ENCODE measurements at places on chromosomes 7 and 10. TPM values are rescaled to one million over a fixed set of nuclear protein-coding genes. Genes with fewer than 3 reads are reported as not detected.
A peak's percentile ranks its signal among the peaks of the same experiment; 100 is the strongest.

MMD2 gene
- not detected for total RNA-seq

C10orf105 gene
- 0.34 TPM for total RNA-seq

SEC23IP gene
- total RNA-seq = 69.6 TPM

SLC39A12 gene
- 0.13 TPM for total RNA-seq

CALN1 gene
- total RNA-seq = not detected

PTF1A gene
- total RNA-seq = not detected

SEC31B gene
- 16.0 TPM for total RNA-seq

OIT3 gene
- total RNA-seq = 0.23 TPM

SPDYE2B gene
- total RNA-seq = not detected

OR6V1 gene
- total RNA-seq = not detected

SPAG6 gene
- 2.6 TPM for total RNA-seq

HPS1 gene
- 63.3 TPM for total RNA-seq

HOXA13 gene
- 15.6 TPM for total RNA-seq

PPP1R17 gene
- not detected for total RNA-seq

TMEM254 gene
- total RNA-seq = 38.0 TPM

DNA sequence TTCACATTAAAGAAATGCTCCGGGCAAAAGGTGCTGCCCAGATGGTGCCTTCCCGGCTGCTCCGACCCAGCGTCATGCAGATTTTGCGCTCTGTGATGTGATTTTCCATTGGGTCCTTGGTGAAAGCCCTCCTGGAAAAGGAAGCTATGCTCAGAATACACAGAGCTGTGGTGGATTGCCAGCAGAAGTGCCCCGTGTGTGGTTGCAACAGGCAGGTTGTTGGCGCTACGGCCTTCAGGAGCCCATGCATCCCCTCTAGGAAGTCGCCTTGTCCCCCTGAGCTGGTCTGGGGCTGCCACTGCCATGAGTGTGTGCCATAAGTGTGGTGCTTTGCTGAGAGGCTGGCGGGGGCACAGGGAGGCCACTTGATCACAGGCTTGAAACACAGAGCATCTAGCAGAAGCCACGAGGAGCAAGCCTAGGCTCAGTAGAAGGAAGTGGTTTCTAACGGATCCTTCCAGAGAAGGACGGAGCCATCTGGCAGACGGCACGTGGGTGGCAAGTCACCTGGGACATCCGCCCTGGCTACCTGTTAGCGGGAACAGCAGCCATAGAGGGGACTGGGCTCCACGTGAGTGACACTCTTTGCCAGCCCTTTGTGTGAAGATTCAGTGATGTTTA is 210.9 kb downstream of the CUX1 start:
- DNase-seq = no peak

- no peak for DNase-seq
These were observed 446.1 kb downstream of the ATRNL1 start for GRCh38 chr10:115539142-115539762.

DNA sequence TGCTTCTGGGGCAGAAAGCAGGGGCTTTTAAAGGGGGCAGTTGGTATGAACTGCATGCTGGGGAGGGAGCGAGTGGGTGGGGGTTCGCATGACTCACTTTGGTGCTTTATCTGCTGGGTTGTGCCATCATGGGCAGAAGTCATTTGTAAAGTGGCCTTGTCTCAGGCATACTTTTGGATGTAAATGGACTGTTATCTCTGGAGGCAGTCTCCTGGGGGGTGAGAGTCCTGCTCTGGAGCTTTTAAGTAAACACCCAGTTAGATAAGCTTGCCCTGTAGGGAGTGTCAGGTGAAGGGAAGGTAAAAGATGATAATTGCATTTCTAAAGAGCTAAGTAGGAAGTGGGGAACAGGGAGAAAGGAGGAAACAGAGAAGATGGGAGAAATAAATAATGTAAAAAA is 1.6 kb upstream of the GSTO1 start:
- DNase-seq = no peak

DNA sequence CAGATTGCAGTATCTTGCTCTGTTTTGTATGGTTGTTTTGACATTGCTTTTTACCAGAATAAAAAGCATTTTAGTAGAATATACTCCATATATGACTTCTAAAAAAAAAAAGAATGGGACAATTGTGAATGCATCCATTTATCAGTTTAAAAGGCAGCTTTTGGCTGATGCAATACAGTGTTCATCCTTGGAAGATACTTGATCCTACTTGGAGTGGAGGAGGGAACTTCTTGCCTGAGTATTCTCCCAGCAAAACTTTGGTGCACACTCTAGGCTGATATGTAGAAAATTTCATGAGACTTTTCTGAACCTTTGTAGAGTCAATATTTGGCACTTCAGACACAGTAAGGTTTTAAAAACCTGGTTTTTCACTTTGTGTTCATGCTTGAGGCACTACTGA is 40.2 kb downstream of the WDR11 start:
- no peak for DNase-seq

- no peak for DNase-seq
These were observed 33.9 kb downstream of the ENTPD1 start for GRCh38 chr10:95789902-95790301.

GRCh38 chr7:925601-926000 is 28.9 kb downstream of the ADAP1 start:
- peak; percentile 48 for DNase-seq

GRCh38 chr7:20393616-20394015 is 62.9 kb downstream of the ITGB8 start:
- DNase-seq = no peak

- no peak for DNase-seq
These were observed 27.8 kb downstream of the NHLRC2 start for GRCh38 chr10:113882240-113882639.

- no peak for DNase-seq
These were observed 127.6 kb downstream of the OAT start for GRCh38 chr10:124291001-124291701.

- DNase-seq = no peak
These were observed 106.7 kb downstream of the USP6NL start for GRCh38 chr10:11504566-11505285.

DNA sequence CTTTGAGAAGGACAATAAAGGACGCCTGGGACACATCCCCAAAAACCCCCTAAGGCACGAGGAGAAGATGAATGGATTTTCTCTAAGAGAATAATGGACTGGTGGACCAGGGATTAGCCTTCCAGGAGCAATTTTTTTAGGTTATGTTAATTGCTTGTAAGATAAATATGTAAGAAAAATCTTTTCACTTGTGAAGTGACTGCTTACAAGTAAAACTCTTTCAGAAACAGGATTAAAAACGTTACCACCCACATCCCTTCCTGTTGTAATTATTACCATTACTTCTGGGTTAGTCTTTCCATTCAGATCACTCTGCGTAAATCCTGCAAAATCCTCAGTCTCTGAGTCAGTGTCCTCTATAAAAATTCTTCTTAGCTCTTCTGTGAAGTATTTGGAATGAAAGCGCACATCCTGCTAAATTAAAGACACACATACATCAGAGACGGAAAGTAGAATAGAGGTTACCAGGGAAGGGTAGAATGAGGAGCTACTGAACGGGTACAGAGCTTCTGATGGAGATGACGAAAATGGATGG is 34.3 kb downstream of the CDCA7L start:
- DNase-seq = no peak

GRCh38 chr7:150511048-150511447 is 3.6 kb upstream of the GIMAP7 start:
- no peak for DNase-seq

DNA sequence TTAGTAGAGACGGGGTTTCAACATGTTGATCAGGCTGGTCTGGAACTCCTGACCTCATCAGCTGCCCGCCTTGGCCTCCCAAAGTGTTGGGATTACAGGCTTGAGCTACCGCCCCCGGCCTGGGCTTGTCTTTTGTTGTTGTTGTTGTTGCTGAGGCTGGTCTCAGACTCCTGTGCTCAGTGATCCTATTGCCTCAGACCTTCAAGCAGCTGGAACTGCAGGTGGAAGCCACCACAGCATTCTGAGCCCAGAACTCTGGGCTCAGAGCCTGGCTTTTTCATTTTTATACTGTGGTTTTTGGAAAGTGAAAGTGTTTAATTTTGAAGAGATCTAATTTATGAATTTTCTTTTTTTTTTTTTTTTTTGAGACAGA is 16.2 kb upstream of the DNAJB6 start:
- DNase-seq = no peak

DNA sequence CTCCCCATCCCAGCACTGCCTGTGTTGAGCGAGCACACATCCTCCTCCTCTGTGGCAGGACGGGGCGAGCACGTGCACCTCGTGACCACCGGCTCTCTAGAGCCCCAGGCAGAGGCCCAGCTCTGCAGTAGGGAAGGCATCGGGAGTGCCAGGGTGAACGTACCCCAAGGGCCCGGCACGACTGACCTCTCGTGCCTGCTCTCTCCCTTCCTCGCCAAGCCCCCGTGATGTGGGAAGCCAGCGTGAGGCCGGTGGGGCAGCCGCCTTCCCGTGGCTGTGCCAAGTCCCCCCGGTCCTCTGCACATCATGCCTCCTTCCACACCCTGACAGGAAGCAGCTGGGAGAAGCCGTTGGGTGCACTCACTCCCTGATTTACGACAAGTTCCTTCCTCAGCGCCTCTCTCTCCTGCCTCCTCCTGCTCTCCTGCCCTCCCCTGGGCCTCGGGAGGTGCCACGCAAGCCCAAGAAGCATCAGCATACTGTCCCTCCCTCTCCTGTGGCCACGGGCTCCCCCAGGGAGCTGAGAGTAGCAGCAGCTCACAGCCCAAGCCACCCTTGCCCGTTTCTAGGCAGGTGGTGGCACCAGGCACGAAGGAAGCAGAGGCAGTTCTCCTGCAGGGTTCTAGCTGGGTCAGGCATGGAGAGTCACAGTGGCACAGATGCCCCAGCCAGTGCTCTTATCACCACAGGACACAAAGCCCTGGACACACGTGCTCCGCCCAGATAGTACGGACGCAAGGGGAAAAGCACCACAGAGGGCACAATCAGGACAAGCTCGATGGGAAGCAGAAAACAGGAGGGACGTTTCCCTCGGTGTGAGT is 47.0 kb downstream of the AMZ1 start:
- peak; percentile 53 for DNase-seq

DNA sequence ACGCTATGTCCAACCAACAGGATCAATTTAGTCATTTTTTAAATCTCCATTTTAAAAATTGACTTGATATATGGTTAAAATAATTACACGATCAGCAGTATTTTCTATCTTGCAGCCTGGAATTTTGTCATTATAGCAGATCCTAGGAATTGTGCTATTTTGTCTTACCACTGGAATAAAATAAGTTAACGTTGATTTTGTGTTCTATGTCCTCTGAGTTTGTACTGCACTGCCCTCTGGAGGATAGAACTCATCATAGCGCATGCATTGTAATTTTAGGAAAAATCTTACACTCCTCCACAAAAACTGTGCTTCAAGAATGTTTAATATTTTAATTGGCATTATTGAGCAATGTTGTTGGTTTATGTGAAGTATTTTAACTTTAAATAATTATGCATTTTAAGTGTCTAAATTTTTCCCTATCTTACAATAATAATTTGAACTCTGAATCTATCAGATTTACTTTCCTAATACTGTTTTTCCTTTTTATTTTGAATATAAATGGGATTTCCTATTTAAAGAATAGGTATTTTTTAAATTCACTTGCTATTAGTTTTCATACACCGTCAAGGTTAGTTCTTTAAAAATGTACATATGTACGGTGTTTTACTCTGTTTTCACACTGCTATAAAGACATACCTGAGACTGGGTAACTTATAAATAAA is 220.1 kb downstream of the PPP1R3A start:
- no peak for DNase-seq

DNA sequence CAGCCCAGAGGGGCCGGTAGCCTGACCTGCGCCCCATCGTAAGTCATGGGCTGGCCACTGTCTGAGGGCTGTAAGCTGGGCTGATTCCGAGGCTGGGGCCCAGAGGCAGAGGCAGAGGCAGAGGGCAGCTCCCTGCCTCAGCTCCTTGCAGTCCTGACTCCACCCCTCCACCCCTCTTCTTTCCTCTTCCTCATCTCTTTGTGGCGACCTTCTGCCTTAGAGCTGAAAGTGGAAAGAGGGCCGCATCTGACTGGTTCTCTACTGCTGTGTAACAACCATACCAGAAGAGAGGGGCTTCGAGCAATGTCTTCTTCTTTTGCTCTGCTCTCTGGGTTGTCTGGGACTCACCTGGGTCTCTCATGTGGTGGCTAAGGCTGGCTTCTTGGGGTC is 179.1 kb downstream of the RPS24 start:
- DNase-seq = no peak

DNA sequence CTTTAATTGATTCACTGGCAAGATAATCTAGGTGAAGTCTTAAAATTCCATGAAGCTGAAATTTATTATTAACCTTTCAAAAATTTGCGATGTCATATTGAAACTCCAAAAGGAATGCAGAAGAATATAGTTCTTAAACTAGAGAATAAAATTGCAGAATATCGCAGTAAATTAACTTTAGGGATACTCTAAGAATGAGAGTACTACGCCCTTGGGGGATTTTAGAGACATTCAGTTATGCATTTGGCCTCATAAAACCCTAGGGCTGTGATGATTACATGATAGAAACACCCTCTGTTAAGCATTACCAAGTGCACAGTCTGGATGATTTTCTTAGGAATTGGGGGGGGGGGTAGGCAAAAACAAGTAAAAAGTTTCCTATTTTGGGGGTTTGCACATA is 3.7 kb downstream of the WNT2 start:
- no peak for DNase-seq

GRCh38 chr10:118792526-118792925 is 37.8 kb upstream of the CACUL1 start:
- no peak for DNase-seq

DNA sequence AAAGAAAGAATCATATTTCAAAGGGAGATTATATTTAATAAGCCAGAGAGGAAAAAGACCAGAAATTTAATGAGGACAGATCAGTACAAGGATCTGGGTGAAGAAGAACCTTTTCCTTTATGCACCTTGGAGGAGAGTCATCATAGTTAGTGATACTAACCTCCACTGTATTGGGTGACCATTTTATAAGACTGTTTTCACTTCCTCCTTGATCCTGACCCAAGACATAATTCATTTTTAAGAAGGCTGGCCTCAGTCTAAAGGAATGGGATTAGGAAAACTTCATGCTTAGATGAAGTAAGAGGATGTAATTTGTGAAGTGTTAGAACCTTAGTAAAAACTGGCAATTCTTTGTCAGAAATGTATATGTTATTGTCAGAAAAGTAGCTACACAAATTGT is 68.6 kb downstream of the ADAM22 start:
- DNase-seq = no peak

GRCh38 chr7:37344886-37345579 is 103.6 kb downstream of the ELMO1 start:
- DNase-seq = no peak

- DNase-seq = no peak
These were observed 25.2 kb upstream of the PRR15 start for GRCh38 chr7:29538389-29538788.

- DNase-seq = no peak
These were observed 942 bp upstream of the KIAA1217 start for GRCh38 chr10:24207781-24208611.

DNA sequence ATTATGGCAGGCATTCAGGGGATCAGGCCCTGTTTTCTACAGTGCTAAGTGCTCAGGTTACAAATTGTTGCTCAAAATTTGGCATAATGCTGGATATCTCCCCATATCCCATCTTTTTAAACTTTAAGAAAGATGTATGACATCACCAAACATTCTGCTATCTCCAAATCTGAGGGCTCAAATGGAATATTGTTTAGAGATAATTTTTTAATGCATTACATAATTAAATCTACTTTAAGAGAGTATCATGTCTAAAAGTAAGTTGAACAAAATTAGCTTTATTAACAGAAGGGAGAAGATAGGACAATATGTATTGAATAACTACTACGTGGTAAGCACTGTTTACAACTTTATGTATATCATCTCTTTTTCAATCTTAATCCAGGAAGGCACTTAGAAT is 13.9 kb downstream of the NT5C3A start:
- no peak for DNase-seq

Data from ureter (tissue), 1 donor.